Activated naive CD8-positive, alpha-beta T cell treated with anti-CD3 and anti-CD28 coated beads for 36 hours (primary cell): ENCODE measurements at places on chromosomes 11 and 22. TPM values are rescaled to one million over a fixed set of nuclear protein-coding genes. Genes with fewer than 3 reads are reported as not detected.

DNA sequence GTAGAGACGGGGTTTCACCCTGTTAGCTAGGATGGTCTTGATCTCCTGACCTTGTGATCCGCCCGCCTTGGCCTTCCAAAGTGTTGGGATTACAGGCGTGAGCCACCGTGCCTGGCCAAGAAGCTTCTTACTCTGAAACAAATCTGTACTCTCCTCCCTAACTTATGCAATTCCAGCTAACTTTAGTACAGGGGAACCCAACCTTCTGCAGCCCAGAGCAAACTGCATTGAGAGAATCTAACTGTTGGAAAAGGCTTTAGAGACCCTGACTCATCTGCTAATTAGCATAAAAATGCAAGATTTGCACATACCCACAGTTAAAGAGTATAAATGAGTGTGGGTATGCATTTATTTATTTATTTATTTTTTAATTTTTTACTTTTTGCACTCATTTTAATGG, 64.8 kb downstream of the APOL5 start:
- no peak for DNase-seq
- no peak overlapping the region for H3K27ac ChIP-seq
- H3K36me3 ChIP-seq, result no peaks in the 10 kb centered on the region
- no peak overlapping the region for H3K4me3 ChIP-seq
- H3K4me1 ChIP-seq, result no peaks in the 10 kb centered on the region

- peaks cover 6% of the 10 kb centered on the region for H3K4me1 ChIP-seq
- DNase-seq, result no peak
- H3K27ac ChIP-seq, result peak overlapping the region; percentile 46
- H3K4me3 ChIP-seq, result no peak overlapping the region
- peaks cover 17% of the 10 kb centered on the region for H3K36me3 ChIP-seq
- H3K27me3 ChIP-seq, result no peaks in the 10 kb centered on the region
Measured at GRCh38 chr11:113841691-113842090, 33.7 kb downstream of the USP28 start.

- no peaks in the 10 kb centered on the region for H3K27me3 ChIP-seq
- H3K27ac ChIP-seq, result peak within 1 kb of the TSS; percentile 97
- no peak for DNase-seq
- peak within 1 kb of the TSS; percentile 95 for H3K4me3 ChIP-seq
- H3K36me3 ChIP-seq, result peaks cover 42% of the 10 kb centered on the region
Measured at GRCh38 chr11:67289226-67289650, at the start of gene ANKRD13D. TSS of gene ANKRD13D (plus strand) at chr11:67289303. CDS start at chr11:67289461, 158 bp downstream.

DNA sequence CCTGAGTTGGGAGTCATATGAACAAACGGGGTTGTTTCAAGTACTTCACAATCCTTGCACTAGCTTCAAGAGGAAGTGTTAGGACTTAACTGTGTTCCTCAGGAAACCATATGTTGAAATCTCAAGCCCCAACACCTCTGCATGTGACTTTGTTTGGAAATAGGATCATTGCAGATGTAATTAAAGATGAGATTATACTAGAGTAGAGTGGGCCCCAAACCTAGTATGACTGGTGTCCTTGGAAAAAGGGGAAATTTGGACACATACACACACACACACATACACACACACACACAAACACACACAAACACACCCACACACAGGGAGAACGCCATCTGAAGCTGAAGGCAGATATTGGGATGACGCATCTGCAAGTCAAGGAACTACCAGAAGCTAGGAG, 6.4 kb upstream of the CEP295 start:
- no peaks in the 10 kb centered on the region for H3K27me3 ChIP-seq
- no peak overlapping the region for H3K27ac ChIP-seq
- no peaks in the 10 kb centered on the region for H3K4me1 ChIP-seq
- no peak overlapping the region for H3K4me3 ChIP-seq
- H3K36me3 ChIP-seq, result no peaks in the 10 kb centered on the region

- H3K4me3 ChIP-seq, result no peak overlapping the region
- no peak for DNase-seq
- no peaks in the 10 kb centered on the region for H3K36me3 ChIP-seq
Measured at GRCh38 chr11:86990515-86990914, 35.3 kb upstream of the FZD4 start.

GRCh38 chr11:119249671-119250010, 43.5 kb downstream of the CBL start:
- peaks cover 44% of the 10 kb centered on the region for H3K4me1 ChIP-seq
- peak overlapping the region; percentile 42 for H3K4me3 ChIP-seq
- peaks cover 30% of the 10 kb centered on the region for H3K36me3 ChIP-seq
- DNase-seq, result no peak

DNA sequence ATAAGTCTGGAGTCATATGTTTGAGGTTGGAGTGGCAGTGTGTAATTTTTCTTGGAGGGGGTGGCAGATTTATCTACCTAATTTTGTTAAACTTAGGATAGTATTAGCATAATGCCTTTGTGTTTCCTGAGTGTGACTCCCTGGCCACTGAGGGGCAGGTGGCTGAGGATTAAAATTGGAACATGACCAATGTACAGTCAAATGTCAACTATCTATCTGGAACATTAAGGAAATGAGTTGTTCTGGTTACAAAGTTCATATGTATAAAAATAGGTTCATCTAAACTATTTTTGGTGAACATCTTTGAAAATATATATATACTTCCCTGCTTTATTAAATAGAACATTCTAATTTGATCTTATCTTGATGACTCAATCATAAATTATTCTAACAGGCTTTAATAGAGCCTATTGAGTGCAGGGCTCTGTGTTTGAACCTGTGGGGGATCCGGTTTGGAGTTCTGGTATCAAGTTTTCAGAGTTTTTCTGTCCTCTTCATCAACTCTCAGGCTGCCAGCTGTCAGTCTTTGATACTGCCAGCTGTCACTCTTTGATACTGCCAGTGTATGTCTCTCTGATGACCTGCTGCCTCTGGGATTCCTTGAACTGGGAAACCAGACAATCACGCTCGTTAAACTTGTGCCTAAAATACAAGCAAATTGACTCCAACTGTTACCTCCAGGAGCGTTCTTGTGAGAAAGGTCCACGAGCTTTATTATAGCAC, 309.6 kb downstream of the METTL15 start:
- no peaks in the 10 kb centered on the region for H3K36me3 ChIP-seq
- H3K27ac ChIP-seq, result no peak overlapping the region
- H3K4me1 ChIP-seq, result no peaks in the 10 kb centered on the region
- H3K27me3 ChIP-seq, result no peaks in the 10 kb centered on the region
- H3K4me3 ChIP-seq, result no peak overlapping the region

DNA sequence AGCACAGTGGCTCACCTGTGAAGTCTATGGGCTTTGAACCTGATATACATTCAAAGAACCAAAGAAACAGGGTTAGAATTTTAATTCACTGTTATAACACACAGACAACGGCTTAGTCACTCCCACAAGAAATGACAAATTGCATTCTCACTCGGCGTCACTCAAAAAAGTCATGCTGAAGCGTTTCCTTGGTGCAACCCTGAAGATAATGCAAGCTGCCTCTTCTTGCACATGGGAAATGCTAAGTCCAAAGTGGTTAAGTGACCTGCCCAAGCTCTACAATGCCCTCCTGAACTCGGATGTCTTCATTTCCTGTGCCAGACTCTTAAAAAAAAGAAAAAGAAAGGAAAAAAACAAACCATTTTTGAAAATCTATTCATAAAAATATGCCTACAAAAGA, 10.0 kb downstream of the LGR4 start:
- no peaks in the 10 kb centered on the region for H3K4me1 ChIP-seq
- H3K36me3 ChIP-seq, result no peaks in the 10 kb centered on the region
- no peak overlapping the region for H3K27ac ChIP-seq

Gene AP2A2
- 30.3 TPM for total RNA-seq

Gene ARFIP2
- 44.2 TPM for total RNA-seq

Gene PLEKHA7
- total RNA-seq, result 5.6 TPM
